Stimulated activated CD8-positive, alpha-beta memory T cell treated with anti-CD3 and anti-CD28 coated beads, Interleukin-15, amount 100 ng/mL, for 4 hours (primary cell): ENCODE measurements at places on chromosomes 16 and 17.

- DNase-seq: no peak
These were observed 24.8 kb upstream of the SIAH1 start for GRCh38 chr16:48409839-48410632.

GRCh38 chr17:37640015-37640414 is 3.2 kb downstream of the DDX52 start:
- DNase-seq: no peak

GRCh38 chr17:40608061-40608581 is 39.5 kb downstream of the SMARCE1 start:
- DNase-seq: no peak

DNA sequence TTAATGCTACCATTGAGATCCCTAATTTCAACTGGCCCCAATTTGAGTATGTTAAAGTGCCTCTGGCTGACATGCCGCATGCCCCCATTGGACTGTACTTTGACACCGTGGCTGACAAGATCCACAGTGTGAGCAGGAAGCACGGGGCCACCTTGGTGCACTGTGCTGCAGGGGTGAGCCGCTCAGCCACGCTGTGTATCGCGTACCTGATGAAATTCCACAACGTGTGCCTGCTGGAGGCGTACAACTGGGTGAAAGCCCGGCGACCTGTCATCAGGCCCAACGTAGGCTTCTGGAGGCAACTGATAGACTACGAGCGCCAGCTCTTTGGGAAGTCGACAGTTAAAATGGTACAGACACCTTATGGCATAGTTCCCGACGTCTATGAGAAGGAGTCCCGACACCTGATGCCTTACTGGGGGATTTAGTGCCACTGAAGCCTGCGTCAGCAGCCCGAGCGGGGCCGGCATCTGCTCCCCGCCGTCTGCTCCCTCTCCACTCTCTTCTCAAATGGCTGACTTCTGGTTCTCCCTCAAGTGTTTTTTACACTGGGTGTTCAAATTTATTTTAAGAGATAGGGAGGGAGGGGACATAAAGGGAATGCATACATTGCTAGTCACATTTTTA is 22.9 kb downstream of the DUSP14 start:
- DNase-seq: no peak

GRCh38 chr17:67139784-67140665 is 95.7 kb downstream of the CACNG1 start:
- no peak for DNase-seq

DNA sequence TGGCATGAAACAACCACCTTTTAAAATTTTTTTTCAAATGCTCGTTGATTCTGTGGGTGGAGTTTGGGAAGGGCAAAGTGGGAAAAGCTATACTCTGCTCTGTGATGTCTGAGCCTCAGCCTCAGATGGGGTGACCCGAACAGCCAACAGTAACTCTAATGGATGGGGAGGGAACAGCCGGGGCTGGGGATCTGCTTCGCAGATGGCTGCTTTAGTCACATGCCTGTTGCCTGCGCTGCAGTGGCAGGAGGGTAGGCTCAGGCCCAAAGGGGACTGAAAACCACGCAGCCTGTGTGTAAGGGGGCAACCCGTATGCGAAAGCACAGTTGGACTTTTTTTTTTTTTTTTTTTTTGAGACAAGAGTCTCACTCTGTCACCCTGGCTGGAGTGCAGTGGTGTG is 14.9 kb upstream of the MAPK3 start:
- no peak for DNase-seq

GRCh38 chr17:71111934-71112333 is 942.6 kb downstream of the KCNJ2 start:
- DNase-seq: no peak

- peak; percentile 82 for DNase-seq
These were observed 945 bp downstream of the SGSH start for GRCh38 chr17:80219013-80219762.

DNA sequence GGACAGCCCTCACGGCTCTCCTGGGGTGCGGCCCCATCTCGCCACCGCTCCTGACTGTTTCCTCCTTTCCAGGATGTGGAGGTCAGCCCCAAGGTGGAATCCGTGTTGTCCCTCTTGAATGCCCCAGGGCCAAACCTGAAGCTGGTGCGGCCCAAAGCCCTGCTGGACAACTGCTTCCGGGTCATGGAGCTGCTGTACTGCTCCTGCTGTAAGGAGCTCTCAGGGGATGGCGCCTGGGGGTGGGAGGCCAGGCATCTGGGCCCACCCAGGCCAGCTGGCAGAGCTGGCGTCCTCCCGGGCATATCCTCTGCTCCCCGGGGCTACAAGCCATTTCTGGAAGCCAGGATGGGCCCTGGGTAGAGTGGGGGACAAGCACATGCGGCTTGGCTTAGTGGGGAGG is 13.2 kb downstream of the IL34 start:
- no peak for DNase-seq
